ENCODE measurements at places on chromosomes 5 and 9.

DNA sequence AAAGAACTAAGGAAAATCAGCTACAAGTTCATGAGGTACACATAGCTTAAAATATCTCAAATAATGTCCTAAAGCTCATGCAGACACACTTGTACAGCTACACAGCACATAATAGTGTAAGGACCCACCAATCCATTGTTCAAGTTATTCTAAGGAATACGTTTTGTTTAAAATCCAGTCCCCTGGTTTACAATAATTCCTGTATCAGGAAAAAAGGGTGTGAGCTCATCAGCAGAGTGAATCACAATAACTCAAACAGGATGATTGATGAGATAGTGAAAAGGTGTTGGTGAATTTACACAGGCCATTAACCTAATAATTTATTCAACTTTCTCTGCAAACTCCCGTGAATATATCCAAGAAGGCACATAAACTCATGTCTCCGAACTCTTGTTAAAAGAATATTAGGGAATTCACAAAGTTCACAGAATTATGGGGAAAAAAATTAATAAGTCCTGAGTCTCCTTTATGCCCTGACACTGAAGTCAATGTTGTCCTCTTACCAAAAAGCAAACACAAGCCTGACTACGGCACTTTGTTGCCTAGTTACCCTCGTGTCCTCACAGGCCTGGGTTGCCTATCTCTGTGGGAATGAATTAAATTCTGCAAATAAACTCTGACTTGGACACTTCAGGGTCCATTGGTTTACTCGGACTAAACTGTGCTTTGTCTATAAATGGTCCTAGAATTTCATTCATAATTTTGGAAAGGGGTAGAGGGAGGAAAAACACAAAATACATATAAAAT is 142.8 kb upstream of the PDE4D start:
- no peak for DNase-seq

DNA sequence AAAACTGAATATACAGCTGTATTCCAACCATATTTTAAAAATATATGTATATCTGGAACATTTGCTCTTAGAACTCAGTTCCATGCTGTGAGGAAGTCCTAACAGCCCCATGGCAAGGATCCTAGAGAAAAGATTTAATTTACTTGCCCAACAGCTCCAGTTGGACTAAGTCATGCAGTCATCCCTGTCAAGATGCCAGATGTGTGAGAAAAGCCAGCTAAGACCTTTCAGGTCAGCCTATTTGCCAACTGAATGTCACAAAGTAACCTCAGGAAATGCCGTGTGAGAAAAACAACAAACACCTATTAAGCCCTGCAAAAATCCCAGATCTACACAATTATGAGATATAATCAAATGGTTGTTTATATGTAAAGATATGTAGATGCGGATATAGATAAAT is 416.3 kb downstream of the NR2F1-AS1 start:
- peak; percentile 93 for DNase-seq

- no peak for DNase-seq
These were observed 210.1 kb downstream of the GOLPH3 start for GRCh38 chr5:31964007-31964360.

- DNase-seq, result peak; percentile 28
These were observed 12.2 kb downstream of the TNIP1 start for GRCh38 chr5:151068433-151069197.

DNA sequence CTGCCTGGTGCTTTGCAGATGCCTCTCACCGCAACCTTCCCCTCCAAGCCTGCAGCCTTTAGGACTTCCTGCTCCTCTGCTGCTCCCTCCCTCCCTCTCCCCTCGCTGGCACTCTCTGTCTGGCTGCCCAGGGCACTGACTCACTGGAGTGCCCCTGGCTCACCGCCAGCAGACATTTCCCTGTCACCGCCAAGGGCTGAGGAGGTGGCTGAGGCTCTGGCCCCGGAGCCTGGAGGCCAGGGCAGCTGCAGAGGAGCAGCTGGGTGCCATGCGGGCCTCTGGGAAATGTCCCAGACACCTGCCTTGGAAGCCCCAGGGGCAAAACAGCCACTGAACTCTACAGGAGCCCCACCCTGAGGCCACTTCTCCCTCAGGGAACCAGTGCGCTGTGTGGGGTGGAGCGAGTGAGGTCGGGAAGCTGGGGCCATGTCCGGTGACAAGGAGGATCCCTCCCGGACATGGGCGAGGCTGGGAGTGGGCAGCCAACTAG is 53.4 kb downstream of the TENT4A start:
- peak; percentile 78 for DNase-seq

- no peak for DNase-seq
These were observed 416.4 kb upstream of the IRX1 start for GRCh38 chr5:3179220-3179619.

DNA sequence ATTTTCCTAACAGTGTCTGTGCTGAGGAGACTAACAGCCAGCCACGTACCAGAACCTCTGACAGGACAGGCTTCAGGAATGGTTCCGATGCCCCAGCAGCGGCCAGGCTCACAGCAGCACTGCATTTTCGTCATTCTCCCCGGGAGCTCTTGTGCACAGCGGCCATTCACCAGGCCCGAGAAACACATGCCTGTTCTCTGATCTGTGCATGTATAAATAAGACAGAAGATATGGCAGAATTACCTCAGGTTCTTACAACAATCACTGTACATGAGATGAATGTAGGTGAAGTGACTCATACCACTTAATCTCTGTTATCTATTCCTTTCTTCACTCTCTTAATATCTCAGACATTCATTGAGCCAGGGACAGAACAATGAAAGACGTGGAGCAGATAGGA is 143.0 kb downstream of the FBN2 start:
- DNase-seq, result no peak

DNA sequence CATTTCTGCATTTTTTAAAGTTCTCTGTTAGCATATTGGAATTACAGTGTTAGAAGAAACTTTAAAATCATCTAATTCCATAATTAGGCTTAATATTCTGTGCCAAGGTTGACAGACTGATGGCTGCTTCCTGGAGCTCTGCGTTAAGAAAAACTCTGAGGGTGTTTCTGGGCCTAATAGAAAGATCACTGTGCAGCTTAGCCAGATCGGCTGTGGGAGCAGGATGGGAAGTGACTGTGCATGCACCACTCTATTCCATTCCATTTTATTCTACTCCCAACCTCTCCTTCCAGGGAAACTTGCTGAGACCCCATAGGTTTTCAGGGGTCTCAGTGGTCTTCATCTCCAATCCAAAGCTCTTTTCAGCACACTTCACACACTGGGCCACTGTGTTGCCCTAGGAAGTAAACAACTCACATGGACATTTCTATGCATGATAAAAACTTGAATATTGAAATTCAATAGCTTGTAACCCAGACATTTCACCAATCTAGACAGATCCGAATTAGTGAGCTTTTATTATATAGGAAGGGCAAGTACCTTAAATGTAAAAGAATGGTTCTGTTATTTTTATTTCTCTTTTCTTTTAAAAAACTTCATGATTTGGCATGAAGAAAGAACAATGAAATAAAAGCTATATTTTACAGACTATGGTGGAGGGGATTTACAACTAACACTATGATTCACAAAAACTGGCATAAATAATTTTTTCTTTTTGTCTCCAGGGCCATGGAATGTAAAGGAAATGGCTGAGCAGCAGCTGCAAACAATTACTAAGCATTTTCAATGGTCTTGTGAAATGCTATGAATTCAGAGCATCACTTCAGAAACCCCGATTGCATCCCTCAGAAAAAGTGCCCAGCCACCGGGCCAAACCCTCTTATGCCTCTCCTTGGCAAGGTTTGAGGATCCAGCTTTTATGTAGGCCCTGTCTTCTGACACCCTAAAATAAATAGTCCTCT is 51.4 kb upstream of the DAB2 start:
- DNase-seq, result peak; percentile 90

DNA sequence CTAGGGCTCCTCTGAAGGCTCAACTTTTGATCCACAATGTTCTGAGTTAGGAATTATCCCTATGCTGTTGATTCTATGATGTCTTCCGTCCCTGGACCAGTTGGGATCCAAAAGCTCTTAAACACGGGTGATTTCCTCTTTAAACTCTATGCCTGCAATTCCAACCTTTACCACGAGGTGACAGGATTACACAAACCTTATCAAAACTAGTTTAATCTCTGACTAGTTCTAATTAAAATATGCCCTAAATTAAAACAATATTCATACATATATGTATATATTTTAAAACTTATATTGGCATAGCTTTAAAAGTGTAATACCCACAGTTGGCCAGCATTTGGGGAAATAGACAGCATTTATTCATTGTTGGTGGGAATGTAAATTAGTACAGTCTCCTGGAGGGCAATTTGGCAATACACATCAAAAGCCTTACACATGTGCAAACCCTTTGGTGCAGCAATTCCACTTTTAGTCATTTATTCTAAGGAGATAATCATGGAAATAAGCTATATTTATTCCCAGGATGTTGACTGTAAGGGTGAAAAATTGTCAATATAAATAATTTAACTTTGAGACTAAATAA is 51.6 kb upstream of the PHYKPL start:
- DNase-seq, result no peak

- DNase-seq, result no peak
These were observed 372.3 kb downstream of the CDH18 start for GRCh38 chr5:19615661-19616060.

- DNase-seq, result no peak
These were observed 21.7 kb downstream of the IL33 start for GRCh38 chr9:6237267-6237666.

Data from GM23248 (cell line).